BJ (cell line): ENCODE measurements at places on chromosomes 6 and 20.

GRCh38 chr6:53055873-53056272, 9.3 kb upstream of the FBXO9 start:
- DNase-seq: no peak

DNA sequence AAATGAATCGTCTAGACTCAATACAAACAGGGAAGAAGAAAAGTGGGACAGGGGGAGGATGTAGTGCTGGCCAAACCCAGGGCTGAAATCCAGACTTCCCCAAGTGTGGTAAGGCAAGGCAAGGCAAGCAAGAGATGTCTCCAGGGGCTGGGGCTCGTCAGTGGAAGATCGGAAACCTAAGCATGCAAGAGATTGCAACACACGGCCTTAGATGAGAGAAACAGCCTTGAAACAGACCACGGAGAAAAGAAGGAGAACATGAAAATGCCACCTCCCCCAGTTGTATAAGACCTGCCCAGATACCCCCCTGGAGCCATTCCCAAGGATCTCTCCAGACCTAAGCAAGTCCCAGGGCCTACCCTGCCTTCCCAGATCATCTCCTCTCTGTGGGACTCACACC, 20.0 kb downstream of the VEGFA start:
- no peak for DNase-seq

- no peak for DNase-seq
These were observed 40.5 kb downstream of the PLN start for GRCh38 chr6:118588626-118589025.

GRCh38 chr6:130814506-130814905, 12.7 kb upstream of the SMLR1 start:
- DNase-seq: no peak

GRCh38 chr6:157841211-157841840, 18.3 kb downstream of the SNX9 start:
- DNase-seq: no peak
